ENCODE measurements at places on chromosomes 12 and 14.

DNA sequence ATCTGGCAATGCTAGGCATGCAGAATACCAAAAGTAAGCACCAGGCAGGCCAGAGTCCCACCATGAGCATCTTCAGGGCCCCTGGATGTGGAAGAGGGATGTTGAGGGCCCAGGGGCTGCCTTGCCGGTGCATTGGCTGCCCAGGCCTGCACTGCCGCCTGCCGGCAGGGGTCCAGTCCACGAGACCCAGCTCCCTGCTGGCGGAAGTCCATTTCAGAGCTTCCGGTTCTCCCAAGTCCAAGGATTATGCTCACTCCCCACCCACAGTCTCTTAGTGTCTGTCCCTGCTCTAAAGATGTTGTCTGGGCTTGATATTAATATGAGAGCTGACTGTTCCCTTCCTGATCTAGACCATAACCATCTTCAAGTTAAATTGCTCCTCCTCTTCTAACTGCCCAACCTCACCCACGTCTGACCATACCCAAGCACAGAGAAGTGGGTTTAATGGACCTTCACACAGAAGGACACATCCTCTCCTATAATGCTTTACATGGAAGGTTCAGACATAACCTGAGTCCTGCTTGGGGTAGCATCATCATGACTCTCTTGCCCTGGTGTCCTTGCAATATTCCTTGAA lies 117.4 kb downstream of the DAD1 start:
- no peak for DNase-seq

DNA sequence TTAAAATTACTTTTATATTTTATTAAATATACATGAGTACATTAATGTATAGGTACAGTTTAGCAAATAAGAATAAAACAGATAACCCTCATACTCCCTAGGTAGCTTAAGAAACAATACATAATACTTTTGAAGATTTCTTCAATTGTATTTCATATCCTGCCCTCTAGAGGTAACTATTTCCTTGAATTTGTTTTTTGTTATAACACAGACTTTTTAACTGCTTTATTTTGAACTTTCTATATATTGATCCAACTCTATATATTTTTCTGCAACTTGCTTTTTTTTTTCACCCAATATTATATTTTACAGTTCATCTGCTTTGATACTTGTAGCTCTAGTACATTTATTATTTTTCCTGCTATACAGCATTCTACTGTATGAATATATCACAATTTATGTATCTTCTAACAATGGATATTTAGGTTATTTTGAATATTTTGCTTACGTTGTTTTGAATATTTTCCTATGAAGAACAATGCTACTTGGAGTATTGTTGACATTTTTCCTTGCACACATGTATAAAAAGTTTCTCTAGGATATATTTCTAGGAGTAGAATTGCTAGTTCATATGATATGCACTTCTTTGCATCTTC lies 72.8 kb upstream of the ABCD2 start:
- DNase-seq: no peak

DNA sequence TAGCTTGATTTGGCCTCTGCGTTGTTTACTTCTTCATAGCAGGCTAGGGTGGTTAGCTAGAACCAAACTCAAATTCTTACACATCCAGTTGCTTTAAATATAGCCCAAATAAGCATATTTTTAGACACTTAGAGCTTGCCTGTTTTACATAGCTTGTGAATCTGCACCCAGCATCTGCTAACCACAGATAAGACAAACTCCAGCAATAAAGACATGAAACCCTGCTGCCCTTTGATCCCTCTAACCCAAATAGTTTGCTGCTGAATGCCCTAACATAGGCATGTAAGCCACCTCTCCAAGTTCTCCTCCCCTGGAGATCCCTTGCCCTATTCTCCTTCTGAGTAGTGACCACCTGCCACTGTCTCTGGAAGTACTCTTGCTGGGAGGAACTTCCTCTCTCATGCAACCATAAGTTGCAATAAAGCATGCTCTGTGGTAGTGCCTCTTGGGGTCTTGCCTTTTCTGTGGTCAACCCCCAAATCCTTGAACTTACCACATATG lies 185.6 kb downstream of the TMEM117 start:
- DNase-seq: no peak

GRCh38 chr12:91882910-91883309 lies 262.7 kb downstream of the BTG1 start:
- DNase-seq: no peak

GRCh38 chr12:2185751-2186341 lies 133.1 kb downstream of the CACNA1C start:
- no peak for DNase-seq

- no peak for DNase-seq
Measured at GRCh38 chr12:56129942-56130495, 2.0 kb downstream of the ESYT1 start.

DNA sequence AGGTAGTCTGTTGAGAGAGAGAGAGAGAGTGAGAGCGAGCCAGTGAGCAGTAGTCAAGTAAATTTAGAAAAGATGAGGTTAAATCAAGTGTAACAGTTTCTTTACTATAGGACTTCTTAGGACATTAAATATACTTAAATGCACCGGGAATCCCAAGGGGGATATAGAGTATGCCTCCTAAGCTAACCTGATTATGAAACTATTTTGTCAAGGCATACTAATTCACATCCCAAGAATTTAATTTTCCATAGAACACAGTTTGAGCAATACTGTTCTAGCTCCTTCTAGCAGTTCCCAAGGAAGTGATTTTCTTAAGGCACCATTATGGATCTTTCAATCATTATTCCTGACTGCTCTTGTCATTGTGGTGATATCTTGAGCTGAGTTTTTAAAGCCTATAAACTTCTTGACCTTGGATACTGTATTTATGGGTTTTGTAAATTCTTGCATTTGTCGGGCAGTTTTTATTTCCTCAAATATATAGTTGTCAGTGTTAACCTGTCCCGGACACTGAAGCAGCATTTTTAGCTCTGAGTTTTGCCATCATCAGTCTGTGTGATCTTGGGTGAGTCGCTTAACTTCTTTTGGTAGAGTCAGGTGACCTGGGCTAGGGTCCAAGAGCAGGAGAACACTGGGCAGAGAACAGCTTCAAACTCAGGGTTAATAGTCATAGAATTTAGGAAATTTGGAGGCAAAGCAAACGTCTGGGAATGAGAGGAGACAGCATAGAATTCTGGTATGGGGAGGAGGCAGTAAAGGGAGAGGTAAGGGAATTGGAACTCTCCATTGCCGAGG lies 196.5 kb upstream of the FRMD6 start:
- DNase-seq: no peak

DNA sequence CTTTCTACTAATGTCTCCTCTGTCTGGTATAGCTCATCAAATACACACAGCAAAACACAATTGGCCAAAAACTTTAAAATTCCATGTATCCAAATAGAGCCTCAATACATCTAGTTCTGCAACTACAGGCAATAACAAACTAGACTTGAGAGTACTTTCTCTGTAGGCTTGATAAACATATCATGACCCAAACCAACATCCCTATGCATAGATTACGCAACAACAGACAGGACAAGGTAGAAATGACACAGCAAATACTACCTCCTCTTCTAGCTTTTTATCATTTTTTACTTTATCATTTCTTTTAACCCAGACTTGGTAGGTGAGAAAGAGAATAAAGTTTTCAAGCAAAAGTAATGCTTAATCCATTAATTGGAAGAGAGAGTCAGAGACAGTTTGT lies 41.8 kb downstream of the EML5 start:
- DNase-seq: no peak

- no peak for DNase-seq
Measured at GRCh38 chr14:65000898-65001591, 14.3 kb downstream of the FNTB start.

DNA sequence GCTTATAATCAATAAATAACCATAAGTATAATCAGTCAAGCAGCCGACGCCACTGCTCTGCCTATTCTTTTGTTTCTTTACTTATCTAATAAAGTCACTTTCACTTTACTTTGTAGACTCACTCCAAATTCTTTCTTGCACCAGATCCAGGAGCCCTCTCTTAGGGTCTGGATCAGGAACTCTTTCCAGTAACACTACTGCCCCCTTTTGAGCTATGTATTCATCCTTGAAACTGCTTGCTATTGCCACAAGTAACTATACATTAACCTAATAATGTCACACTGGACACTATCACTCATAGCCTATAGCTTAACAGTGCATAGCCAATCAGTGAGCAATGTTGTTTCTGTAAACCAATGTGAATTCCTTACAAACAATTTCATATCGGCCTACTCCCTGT lies 2.8 kb upstream of the NID2 start:
- DNase-seq: no peak

- no peak for DNase-seq
Measured at GRCh38 chr12:51972422-51972812, 20.9 kb downstream of the ACVR1B start.

DNA sequence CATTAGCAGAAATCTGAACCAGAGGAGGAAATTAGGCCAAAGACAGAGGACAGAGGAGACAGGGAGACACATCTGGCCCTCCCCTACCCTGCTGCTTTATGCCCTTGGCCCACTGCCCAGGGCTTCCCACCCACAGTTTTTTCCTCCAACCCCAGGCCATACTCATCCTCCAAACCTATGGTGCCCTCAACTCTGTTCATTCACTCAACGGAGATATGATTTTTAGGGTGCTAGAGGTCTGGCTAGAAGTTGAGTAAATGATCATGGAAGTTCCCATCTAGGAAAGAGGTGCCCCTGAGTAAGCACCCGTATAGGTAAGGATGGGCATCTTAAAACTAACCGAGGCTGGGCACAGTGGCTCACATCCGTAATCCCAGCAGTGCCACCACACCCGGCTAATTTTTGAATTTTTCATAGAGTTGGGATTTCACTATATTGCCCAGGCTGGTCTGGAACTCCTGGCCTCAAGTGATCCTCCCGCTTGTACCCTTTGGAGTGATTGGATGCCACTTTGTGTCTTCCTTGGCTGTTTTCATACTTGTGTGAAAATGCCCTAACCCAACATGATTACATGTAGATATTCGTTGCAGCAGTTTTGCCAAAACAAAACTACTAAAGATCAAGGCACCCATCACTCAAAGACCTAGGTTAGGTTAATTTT lies 4.4 kb downstream of the KRT18 start:
- DNase-seq: no peak

DNA sequence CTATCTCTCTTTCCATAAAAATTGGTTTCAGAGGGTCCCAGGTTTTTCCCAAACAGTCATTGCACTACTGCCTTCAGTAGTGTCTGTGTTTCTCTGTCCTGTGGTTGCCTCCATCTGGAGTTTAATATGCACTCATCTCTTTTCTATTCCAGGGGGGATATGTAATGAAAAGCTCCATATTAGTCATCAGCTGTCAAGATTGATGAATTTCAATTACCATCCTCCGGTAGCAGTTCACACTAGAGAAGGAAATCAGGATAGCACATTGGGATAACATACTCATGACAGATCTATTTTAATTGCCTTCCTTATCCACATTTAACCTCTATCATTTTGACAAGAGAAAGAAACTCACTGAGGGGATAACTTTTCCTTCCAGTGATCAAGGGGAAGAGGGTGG lies 589.0 kb upstream of the SEL1L start:
- no peak for DNase-seq

GRCh38 chr12:17296882-17297281 lies 690.9 kb upstream of the LMO3 start:
- DNase-seq: no peak

GRCh38 chr12:125136702-125137101 lies 71.5 kb downstream of the AACS start:
- no peak for DNase-seq

DNA sequence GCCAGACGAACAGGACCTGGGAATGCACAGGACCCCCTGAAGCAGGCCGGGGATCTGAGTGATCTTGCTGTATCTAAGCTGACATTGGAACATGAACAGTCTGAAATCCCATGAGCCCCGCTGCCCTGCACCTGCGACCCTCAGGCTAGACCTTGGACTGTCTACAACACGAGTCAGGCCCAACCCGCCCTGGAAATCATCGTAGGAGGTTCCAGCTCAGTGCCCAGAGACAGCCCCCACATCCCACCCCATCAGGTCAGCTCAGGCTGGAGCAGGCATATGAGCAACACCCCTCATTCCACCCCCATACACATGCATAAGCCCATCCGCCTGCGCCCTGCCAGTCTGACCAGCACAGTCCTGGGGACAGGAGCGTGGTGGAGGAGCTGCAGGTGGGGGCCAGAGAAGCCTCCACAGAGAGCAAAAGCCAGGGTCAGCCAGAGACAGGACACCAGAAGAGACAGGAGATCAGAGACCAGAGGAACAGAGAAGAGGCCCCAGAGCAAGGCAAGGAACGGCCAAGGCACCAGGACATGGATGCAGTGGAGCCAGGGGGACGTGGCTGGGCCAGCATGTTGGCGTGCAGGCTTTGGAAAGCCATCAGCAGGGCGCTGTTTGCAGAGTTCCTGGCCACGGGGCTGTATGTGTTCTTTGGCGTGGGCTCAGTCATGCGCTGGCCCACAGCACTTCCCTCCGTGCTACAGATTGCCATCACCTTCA lies at the start of gene AQP6:
Gene AQP6 (plus strand): TSS at position 307 of the 720 bp plus-strand sequence. CDS start 227 bp downstream, at position 534.
- no peak for DNase-seq

GRCh38 chr14:59511916-59512575 lies 27.7 kb downstream of the JKAMP start:
- DNase-seq: no peak

DNA sequence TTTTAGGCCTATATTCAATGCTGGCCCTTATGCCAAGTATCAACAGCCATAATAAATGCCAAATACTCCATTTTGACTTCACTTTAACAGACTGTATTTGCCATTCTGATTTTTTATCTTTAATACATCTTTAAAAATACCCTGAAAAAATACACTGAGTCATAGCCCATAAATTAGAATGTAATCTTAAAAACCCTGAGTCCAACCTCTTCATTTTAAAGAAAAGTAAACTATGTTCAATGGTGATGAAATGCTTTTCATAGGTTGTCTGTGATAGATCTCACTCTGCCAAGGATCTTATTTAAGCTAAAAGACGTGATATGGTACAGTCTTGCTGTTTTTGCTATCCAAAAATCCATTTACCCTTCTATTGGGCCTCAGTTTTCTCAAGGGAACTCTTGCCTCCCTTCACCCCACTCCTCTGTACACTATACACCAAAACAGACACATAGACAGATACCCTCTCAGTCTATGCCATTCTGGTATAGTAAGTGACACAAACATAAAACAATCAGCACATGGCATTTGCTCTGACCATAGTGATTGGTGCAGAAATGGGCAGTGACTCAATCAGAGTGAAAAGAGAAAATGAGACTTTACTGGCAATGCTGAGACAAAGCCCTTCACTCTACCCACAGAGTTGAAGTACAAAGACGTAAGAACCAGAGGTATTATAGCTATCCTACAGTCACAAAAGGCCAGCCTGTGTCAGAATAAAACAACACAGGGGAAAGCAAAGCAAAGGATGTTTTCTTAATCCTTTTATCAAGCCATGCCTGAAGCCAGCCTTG lies 49.1 kb downstream of the BTG1 start:
- no peak for DNase-seq

GRCh38 chr12:127911291-127911690 lies 355.7 kb upstream of the TMEM132C start:
- DNase-seq: no peak

- DNase-seq: no peak
Measured at GRCh38 chr12:107632246-107632645, 53.4 kb upstream of the PWP1 start.
